ENCODE measurements at places on chromosomes 1 and 21.

GRCh38 chr1:56958526-56958925 is 7.3 kb downstream of the C8B start:
- DNase-seq, result no peak

DNA sequence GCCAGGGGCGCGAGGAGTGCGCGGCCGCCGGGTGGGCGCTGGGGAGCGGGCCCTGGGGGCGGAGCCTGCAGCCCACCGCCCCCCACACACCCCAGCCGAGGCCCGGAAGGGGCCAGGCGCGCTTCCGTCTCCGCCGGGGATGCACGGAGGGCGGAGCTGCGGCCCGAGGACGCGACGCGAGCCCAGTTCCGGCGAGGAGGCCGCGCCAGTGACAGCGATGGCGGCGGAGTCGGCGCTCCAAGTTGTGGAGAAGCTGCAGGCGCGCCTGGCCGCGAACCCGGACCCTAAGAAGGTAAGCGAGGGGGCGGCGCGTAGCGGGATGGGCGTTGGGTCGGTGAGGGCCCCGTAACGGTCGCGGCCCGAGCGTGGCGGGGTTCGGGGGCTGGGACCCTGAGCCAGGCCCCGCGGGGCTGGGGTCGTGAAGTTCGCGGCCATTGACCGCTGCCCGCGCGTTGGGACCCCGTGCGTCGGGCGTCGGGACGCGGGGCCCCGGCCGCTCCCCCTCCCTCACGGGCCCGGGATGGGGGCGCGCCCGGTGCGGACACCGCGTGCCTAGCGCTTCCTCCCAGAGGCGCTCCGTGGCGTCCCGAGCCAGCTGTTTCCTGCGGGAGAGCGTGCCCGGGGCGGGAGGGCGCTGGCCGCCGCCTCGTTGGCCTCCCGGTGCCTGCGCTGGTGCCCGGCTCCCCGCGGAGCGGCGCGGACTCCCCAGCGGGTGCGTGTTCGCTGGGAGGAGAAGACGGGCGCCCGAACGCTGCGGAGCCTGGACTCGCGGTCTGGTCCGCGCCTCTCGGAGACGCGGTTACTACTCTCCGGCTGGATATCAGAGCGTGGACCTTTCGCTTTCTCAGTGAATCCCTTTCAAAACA is at the start of gene ELOA:
Gene ELOA, plus strand, starts transcription at position 185 of the 866 bp plus-strand sequence. Its CDS starts 33 bp downstream, at position 218.
- peak; percentile 44 for DNase-seq

GRCh38 chr1:170586321-170587252 is 54.6 kb downstream of the GORAB start:
- no peak for DNase-seq

DNA sequence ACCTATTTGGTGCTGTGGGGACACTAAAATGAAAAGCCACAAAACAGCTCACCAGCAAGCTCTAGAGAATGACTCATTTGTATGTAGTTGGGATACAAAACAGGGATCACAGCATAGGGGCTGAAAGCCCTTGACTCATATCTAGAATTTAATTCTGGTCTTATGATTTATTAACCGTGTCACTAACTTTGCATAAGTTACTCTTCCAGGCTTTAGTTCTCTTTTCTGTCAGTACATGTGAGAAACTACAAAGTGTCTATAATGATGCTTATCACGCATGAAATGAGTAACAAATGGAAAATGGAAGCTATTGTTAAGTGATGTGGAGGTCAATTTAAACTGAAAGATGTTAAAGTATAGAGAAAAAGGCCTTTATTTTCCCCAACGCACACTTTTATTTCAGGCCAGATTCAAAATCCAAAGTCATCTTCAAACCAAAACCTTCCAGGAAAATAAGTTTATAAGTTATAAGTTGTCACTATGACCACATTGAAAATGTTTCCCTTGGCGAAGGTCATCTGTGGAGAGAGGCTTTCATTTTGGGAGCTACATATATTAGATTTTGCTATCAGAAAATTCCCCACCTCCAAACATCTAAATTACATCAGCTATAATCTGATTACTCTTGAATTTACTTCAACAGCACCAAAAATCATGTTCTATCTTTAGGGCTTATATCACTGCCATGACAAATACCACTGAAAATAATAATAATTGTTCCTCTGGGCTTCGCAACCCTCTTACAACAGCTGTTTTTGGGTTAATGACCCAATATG is 430.5 kb downstream of the MRPL39 start:
- DNase-seq, result no peak

DNA sequence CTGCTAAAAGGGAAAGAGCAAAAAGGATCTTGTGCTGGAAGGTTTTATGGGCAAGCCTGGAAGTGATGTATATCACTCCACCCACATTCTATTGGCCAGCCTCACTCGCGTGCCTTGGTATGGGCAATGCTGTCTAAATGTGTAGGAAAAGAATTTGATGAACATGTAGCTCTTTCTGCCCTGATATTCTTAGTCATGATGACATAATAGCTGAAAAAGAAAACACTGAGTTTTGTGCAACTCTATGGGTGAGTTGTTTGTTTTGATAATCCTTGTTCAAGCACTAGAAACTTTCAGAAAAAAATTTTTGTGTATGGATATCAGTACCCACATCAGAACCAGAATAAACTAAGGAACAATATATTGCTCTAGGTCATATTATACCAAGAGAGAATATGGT is 231.5 kb upstream of the ST6GALNAC5 start:
- DNase-seq, result no peak

DNA sequence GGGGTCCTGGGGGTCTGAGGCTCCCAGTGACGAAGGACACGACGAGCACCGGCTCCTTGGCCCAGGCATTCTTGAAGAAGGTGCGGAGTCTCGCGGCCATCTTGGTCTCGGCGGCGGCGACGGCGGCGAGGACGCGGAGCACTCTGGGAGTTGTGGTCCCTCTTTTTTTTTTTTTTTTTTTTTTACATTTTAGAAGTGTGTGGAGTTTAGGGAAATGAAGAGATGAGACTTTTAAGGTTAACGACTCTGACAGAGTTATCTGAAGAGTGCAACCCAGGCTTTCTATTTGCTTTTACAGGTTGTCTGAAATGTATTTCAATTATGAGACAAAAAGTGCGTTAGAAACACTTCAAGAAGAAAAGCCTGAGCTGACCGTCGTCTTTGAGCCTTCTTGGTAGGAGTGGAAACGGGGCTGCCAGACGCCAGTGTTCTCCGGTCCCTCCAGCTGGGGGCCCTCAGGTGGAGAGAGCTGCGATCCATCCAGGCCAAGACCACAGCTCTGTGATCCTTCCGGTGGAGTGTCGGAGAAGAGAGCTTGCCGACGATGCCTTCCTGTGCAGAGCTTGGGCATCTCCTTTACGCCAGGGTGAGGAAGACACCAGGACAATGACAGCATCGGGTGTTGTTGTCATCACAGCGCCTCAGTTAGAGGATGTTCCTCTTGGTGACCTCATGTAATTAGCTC is 9.7 kb downstream of the OR2B11 start:
- DNase-seq, result no peak

- no peak for DNase-seq
These were observed 55.1 kb upstream of the RGS4 start for GRCh38 chr1:163013826-163014600.

GRCh38 chr1:214379236-214379970 is 98.4 kb downstream of the SMYD2 start:
- DNase-seq, result no peak

- no peak for DNase-seq
These were observed 18.1 kb downstream of the JAM2 start for GRCh38 chr21:25657140-25657539.

- DNase-seq, result no peak
These were observed 32.8 kb downstream of the SNAP47 start for GRCh38 chr1:227768125-227768439.

DNA sequence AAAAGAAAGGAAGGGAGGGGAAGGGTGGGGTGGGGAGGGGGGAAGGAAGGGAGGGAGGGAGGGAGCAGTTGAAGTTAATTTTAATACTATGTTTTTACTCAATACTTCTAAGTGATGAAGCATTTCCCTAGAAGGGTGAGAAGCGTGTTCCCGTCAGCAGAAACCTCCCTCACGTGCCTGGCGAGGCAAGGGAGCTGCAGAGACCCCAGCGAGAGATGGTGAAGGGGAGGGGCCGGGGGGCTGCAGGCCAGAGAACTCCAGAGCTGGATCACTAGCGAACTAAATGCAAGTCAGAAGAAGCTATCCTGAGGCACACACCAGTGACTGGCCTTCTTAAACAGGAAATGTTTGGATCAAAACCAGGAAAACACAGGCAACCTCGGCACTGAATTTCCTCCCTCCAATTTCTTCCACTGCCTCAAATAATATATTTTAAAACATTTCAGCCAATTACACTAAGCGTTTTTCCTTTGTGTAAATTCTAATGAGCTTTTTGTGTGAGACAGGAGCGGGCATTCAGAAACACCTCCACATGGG is 18.0 kb downstream of the WDR4 start:
- no peak for DNase-seq

GRCh38 chr1:10687251-10687651 is 109.2 kb downstream of the CASZ1 start:
- DNase-seq, result no peak

DNA sequence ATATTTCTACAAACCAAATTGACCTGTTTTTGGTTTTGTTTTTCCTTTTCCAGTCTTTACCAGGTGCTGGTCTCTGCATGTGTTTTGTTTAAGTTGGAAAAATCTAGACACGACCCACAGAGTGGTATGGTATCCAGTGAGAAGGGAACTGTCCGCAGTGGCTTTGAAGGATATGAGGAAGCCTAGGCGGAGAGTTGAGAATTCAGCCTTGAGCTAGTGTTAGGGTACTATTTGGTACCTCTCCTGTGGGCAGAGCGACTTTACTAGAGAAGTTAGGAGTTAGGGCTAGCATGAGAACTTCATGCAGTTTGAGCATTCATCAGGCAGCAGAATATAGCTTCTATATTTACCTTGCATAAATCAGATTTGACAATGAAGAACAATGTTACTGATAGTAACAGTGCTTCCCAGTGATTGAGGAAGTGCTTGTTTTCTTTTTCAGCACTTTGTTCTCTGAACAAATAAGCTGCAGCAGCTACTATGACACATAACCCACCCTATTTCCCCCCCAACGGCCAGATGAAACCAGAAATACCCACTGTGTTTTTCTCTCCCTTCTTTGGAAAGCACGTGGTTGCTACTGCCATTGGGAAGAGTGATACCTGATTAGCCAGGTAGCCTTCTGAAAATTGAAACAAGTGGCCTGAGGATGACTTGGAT is 19.0 kb downstream of the MRPS6 start:
- peak; percentile 36 for DNase-seq
